ENCODE measurements at places on chromosomes 5 and 9.

GRCh38 chr5:18850216-18850615 is 1137.8 kb downstream of the CDH18 start:
- no peak for DNase-seq

- no peak for DNase-seq
Observed at GRCh38 chr9:110825950-110826349, 157.4 kb downstream of the MUSK start.

- DNase-seq: no peak
Observed at GRCh38 chr5:8689773-8690172, 820.8 kb downstream of the MTRR start.

DNA sequence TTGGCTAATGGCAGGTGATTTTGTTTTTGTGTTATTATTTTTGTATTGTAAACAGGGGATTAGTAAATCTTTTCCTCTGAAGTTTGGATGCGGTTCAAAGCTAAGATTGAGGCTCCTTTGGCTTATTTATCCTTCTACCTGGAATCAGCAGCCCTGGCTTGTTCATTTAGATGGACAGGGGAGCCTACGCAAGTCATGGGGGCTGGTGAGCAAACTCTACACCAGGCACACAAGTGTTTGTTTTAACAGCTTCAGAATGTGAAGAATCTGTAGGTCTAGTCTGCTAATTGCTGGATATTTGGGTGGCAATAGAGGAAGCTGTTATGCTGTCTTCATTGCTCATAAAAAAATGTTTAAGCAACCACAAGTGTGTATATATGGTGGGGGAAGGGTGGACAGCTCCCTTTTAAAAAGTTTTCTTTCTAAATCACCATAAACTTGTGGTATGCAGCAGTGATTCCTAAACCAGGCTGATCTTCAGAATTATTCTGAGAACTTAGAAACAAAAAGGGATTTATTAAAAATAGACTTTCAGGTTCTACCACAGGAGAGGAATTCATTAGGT is 20.7 kb downstream of the ZNF462 start:
- DNase-seq: no peak

GRCh38 chr5:37683072-37683471 is 156.8 kb downstream of the GDNF start:
- DNase-seq: no peak

- no peak for DNase-seq
Observed at GRCh38 chr5:122741681-122742080, 33.2 kb upstream of the SNX2 start.

GRCh38 chr9:121286973-121287741 is 19.2 kb downstream of the GSN start:
- DNase-seq: no peak

DNA sequence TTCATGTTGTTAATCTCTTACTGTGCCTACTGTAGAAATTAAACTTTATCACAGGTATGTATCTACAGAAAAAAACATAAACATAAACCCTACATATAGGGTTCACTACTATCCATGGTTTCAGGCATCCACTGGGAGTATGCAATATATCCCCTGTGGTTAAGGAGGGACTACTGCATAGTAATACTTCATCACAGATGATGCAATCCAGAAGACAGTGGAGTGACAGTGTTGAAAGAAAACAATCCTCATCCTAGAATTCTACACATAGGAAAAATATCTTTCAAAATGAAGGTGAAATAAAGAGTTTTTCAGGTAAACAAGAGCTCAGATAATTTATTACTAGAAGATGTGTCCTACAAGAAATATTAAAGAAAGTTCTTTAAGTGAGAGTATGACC is 105.9 kb downstream of the HOMER1 start:
- no peak for DNase-seq

DNA sequence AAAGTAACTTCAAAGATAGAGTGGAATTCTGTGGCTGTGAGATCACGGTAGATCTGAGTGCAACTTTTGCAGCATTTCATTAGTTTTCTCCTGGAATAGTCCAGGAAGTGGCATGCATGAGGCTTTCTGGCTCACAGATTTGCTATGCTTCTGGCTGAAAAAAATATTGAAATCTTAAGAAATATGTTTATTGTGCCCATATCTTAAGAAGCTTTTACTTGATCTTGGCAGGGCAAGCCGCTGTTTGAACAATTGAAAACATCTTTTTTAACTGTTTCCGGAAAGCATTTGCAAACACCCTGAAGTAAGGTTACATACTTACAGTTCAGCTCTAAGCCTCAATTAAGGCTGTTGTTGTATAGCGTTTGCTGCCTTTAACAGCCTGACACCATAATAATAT is 135.7 kb upstream of the GDNF start:
- no peak for DNase-seq

- no peak for DNase-seq
Observed at GRCh38 chr5:51027271-51027670, 356.0 kb upstream of the ISL1 start.

DNA sequence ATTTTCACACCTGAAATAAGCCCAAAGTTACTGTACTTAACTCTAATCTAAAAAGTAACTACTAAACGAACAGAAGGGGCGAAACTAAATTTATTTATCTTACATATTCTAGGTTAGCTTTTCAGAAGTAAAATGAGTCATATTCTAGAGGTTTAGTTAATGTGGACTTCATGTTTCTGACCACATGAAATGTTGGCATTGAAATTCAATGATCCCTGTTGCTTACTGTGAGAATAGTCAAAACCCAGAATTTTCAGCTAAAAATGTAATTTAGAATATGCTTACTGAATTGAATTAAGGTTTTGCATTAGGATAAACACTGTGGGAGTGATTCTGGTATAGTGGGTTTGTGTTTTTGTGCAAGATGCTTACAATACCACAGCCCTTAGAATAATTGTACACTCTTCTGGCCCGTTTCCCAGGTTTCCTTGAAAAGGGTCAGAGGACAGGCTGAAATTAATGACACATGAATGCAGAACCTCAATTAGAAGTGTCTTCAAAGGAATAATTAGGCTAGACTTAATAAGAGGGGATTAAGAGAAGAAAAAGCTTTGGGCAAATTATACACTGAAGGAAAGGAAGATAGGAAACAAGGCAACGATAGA is 1.4 kb upstream of the SNX18 start:
- DNase-seq: no peak

GRCh38 chr5:115415143-115415491 is 118.7 kb upstream of the CCDC112 start:
- DNase-seq: no peak

DNA sequence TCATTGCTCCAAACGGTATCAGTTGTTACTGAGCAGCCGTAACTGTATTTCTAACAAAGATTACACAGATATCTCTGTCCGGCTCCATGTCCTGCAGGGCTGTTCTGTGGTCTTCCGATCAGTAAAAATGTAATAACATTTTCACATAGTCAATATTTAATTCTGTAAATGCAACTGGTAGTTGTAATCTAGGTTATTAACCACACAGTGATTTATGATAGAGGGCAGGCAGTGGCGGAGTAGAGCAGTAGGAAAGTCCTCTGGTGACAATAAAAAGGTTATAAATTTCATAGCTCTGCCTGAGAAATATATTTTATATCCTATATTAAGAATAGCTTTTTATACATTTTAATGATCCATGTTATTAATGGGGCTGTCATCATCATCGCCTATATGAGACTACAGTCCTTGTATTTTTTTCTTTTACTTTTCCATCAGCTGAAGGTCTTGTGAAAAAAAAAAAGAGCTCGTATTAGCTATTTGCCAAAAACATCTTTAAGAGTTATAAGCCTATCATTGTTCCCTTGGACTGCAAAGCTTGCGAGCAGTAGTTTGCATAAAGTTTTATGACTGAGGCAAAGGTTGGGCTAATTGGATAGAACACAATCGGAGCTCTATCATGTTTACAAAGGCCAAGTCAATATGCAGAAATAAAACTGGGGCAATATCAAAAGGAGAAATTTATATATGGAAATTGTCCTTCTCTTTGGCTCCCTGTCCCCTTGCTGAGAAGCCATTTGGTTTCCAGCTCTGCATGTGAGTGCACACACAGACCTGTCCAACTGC is 648.0 kb downstream of the IRX1 start:
- no peak for DNase-seq

GRCh38 chr5:139461698-139462097 is 845 bp downstream of the ECSCR start:
- DNase-seq: no peak

GRCh38 chr5:45402804-45403455 is 293.2 kb downstream of the HCN1 start:
- no peak for DNase-seq

DNA sequence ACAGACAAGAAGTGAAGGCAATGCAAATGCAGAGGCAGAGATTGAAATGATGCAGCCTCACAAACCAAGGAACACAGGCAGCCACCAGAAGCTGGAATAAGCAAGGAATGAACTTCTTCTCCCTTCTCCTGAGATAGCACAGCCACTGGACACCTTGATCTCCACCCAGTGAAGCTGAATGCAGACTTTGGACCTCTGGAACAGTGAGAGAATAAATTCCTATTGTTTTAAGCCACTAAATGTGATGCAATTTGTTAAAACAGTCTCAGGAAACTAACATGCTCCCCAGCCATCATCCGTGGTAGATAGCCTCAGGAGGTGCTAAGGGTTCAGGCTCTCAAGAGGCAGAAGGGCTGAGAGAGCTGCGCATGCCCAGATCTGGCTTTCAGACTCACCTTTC is 512.2 kb upstream of the ZNF608 start:
- no peak for DNase-seq

- DNase-seq: no peak
Observed at GRCh38 chr9:17422994-17423680, 155.7 kb upstream of the SH3GL2 start.

DNA sequence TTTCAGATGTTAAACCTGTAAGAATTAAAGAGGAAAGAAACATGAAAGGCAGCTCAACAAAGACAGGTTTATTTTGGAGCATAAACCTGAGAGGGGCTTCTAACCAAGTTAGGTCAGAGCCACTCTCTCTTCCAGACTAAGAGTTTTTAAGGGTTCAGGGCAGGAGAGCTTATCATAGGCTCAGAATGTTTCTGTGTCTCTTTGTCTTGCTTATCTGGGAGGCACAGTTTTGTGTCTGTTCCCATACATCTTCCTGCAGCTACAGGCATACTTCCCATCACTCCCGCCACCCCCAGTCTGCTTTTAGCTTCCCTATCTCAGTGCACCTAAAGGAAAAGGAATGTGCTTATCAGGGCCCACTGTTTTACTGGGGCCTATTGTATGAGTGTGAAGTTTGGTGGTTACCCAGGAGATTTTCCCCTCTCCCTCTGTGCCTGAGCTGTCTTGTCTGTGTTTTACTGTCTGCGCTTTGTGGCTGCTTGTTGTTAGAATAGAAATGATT is 21.9 kb downstream of the CD14 start:
- no peak for DNase-seq

- DNase-seq: no peak
Observed at GRCh38 chr5:142826741-142827492, 56.7 kb downstream of the ARHGAP26 start.

DNA sequence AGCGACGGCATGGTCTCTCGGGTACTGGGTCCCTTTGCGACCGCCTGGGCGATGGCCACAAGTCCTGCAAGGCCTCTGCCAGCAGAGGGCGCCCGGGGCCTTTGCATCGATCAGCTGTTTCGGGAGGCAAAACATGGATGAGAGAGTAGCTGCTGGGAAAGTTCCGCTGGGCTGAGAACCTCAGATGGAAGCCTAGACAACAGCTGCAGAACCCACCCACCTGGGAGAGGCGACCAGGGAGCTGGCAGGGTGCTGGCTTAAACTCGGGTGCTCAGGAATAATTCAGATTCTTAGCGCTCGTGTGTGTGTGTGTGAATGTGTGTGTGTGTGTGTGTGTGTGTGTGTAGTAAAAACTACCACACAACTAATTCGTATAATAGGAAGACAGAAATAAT is 50.0 kb downstream of the TRIM32 start:
- DNase-seq: peak; percentile 23

GRCh38 chr5:59095480-59095879 is 512.6 kb downstream of the RAB3C start:
- no peak for DNase-seq

DNA sequence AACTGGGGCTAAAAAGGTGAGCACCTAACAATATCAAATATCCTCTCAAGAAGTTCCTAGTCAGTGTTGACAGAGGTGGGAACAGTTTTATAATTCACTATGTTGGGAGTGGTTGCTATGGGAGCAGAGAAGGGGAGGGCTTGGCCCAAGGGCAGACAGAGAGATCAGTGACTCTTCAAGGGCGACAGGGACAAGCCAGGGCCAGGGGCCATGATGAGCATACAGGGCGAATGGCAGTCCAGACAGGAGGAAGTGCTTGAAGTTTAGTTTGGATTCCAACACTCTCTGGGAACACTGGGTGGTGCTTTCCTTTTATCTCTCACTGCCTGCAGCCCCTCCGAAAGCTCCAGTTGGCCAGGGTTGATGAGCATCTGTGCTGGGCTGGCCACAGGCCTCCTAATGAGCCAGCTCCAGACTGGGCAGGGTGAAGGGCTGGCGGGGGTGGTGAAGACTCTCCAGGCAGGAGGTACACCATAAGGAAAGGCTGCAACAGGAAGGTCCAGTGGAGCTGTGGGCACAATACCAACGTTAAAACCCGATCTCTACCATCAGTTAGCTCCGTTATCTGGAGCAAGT is 111.3 kb downstream of the TMEM174 start:
- DNase-seq: no peak

- DNase-seq: no peak
Observed at GRCh38 chr5:179879690-179880010, 21.0 kb upstream of the MRNIP start.

GRCh38 chr9:24509850-24510249 is 35.8 kb downstream of the IZUMO3 start:
- no peak for DNase-seq

GRCh38 chr9:88897081-88897480 is 94.2 kb upstream of the S1PR3 start:
- no peak for DNase-seq

DNA sequence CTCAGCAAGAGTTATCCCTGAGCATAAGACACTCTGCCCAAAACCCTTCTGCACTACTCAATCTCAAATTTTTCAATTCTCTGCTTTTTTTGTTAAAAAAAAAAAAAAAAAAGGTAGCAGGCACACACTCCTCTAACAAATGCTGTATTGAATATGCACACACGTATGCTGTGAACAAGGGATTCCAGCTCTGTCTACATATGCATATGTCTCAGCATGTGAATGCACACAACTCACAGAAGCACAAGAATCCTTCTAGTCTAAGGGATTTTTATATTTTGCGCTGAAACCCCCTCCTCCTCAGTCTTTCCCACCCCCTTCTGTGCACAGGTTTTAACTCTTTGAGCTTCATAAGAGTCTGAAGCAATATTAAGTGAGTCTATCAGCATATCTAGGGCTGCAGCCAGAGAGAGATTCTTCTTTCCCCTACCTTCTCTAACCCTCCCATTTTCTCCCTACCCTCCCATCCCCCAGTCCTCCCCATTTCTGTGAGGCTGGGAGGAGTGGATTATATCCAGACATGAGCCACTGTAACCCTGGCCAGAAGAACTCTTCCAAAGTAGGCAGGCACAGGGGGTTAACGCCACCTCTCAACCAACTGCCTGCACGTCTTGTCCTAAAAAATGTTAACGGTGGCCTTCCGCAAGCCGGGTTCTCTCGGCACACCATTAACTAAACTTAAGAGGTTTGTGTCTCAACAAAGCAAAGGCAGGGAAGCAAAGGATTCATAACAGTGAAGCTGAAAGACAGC is 1.0 kb downstream of the GABRB2 start:
- no peak for DNase-seq

- no peak for DNase-seq
Observed at GRCh38 chr9:101268426-101268825, 116.4 kb downstream of the BAAT start.
